ENCODE measurements at places on chromosomes 2 and 18. TPM values are rescaled to one million over a fixed set of nuclear protein-coding genes. Genes with fewer than 3 reads are reported as not detected.

- no peak for DNase-seq
Observed at GRCh38 chr18:33914399-33914798, 310.3 kb downstream of the NOL4 start.

The RAB10 gene
- 128 TPM for total RNA-seq

The DPYSL5 gene
- total RNA-seq, result not detected

The ATP6V1B1 gene
- not detected for total RNA-seq

GRCh38 chr2:28635191-28635611 lies 116.4 kb upstream of the PPP1CB start:
- no peak for DNase-seq

All from fibroblast of villous mesenchyme (primary cell).